ENCODE measurements at places on chromosomes 5 and 9. TPM values are rescaled to one million over a fixed set of nuclear protein-coding genes. Genes with fewer than 3 reads are reported as not detected.

Gene BAAT
- total RNA-seq, result not detected

Gene BRINP1
- total RNA-seq, result 0.59 TPM

Gene PCDHB2
- total RNA-seq, result 3.1 TPM

Gene RNF180
- 4.6 TPM for total RNA-seq

All from skin of body (tissue), 3 donors.